ENCODE measurements at places on chromosomes 5 and 9.

DNA sequence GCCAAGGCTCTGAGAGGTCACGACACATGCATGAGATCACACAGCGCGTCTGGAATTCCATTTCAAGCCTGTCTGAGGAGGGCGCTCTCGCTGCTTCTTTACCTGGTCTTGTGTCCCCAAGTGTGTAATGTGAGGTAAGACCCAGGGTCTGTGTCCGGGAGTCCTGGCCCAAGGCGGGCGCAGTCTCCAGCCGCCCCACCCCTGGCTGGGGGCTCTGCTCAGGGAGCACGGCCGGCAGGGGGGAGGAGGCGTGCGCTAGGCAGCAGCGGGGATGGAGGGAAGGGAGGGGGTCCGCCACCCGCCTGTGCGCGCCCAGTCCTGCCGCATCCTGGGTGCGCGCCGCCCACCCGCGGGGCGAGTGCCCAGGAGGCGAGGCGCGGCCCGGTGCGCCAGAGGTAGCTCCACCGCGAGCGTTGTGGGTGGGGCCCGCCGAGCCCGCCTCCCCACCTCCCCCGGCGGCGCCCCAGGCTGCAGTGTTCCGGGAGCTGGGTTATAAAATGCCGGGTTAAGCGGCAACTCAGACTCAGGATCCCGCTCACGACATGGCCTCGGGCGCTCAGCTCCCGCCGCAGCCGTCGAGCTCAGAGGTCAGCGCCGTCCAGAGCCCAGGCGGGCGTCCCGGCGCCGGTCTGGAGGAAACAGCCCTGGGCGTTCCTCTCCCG, at the start of gene CCNI2:
Gene CCNI2 (plus strand): TSS at position 473 of the 662 bp plus-strand sequence. CDS start 70 bp downstream, at position 543.
- peak; percentile 48 for DNase-seq

GRCh38 chr5:68911840-68912690, 181.7 kb upstream of the SLC30A5 start:
- no peak for DNase-seq

DNA sequence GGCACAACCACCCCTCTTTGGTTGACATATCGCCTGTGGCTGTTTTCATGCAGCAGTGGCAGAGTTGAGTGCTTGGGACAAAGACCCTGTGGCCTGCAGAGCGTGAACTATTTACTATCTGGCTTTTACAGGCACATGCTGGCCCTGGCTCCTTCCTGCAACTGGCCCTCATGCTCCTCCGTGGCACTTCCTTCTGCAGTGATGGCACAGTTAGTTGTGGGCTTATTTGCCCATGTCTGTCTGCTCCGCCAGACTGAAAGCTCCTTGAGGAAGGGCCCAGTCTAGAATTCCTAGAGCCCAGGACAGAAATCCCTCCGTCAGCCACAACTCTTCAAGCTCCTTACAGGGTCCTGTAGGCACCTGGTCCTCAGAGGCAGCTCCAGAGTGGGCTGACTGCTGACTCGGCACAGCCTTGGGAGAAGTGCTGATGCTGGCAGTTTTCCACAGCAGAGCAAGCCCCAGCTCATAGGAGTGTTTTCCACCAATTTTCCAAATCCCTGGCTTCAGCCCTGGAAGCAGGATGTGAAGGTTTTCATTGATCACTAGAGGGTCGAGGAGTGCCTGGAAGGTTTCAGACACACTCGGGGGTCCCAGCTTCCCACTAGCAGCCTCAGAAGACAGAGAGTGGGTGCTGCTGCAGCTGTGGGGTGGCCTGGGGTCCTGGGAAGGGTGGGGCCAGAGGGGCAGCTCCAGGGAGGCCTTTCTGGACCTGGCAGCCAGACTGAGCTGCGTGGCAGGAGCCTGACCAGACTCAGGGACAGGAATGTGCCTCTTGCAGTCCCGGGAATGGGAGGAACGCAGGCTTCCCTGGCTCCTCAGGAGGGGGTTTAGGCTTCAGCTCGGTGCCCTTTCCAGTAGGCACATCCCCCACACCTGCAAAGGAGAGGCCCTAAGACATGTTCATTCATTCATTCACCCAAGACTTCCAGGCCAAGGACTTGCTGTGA, 56.5 kb upstream of the ANGPTL2 start:
- no peak for DNase-seq

DNA sequence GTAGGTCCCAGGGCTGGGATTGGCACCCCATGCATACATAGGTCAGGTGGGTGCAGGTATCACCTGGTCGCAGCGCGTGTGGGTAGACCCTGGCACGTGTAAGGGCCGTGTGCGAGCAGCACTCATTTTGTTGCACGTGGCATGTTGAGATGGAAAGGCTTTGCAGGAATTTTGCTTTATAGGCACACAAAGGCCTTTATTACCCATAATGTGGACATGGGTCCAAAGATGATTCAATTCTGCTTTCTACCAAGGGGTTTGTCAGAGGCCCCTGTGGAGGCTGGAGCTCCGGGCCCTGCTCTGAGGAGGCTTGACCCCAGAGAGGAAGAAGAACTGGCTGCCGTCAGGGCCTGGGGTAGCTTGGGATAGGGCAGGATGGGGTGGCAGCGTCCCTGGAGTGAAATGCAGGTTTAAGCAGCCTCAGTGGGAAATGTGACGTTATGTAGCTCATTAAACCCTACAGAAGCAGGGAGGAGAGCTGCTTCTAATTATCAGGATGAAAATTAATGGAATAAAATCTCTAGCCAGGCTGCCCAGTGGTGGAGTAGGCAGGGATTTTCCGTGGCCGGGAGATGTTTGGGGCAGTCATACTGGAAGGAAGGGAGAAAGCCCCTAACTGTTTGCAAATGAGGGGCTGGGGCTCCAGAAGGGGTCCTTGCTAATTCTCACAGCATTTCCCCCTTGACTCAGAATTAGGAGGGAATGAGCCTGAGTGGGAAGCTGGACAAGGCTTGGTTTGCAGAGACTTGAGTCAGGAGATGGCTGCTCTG, 103.3 kb upstream of the PITX1 start:
- DNase-seq, result no peak

GRCh38 chr9:36980148-36980974, 53.7 kb downstream of the PAX5 start:
- no peak for DNase-seq

- DNase-seq, result no peak
Measured at GRCh38 chr5:142636093-142636492, 49.8 kb downstream of the FGF1 start.

DNA sequence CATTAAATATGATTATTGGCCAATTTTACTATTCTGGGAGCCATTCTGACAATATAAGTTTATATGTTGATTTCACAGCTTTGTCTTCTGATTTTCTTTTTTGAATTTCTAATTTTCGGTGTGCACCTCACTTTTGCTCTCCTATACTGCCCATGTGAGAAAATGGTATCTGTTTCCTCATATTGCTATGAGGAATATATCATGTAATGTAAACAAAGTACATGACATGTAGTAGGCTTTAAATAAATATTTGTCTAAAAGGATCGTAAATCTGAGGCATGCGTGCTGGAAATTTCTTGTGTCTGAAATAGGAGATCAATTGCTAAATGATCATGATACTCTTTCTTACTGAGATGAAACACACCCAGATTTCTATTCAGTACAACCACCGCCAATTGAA, 119.9 kb downstream of the ZDHHC21 start:
- DNase-seq, result no peak

GRCh38 chr5:83414601-83415000, 56.9 kb upstream of the VCAN start:
- no peak for DNase-seq

DNA sequence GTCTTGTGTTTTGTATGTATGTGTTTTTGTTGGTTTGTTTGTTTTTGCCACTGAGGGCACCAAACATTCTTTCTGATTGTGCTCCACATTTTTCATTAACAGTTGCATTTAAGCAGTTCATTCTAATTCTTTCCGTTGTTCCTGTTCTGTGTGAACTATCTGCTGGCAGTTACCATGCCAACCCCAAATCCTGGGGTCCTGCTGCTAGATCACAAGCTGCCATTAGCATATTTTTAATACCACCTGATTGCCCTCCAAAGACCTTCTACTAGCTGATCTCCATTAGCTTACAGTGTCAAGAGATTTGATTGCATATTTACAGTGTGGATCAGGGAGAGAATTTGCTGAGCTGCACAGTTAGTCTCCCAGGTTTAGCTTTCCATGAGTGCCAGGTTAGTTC, 40.6 kb upstream of the STARD4 start:
- DNase-seq, result no peak

GRCh38 chr9:11973011-11973410, 720.2 kb upstream of the TYRP1 start:
- no peak for DNase-seq

DNA sequence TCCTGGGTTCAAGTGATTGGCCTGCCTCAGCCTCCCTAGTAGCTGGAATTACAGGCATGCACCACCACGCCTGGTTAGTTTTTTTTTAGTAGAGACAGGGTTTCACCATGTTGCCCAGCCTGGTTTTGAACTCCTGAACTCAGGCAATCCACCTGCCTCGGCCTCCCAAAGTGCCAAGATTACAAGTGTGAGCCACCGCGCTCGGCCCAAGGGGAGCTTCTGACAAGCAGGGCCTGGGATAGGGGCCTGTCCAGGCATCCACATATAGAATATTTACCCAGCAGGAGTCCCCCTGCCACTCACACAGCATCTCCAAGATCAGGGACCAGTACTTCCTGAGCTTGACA, 10.1 kb downstream of the IRF1 start:
- peak; percentile 42 for DNase-seq

DNA sequence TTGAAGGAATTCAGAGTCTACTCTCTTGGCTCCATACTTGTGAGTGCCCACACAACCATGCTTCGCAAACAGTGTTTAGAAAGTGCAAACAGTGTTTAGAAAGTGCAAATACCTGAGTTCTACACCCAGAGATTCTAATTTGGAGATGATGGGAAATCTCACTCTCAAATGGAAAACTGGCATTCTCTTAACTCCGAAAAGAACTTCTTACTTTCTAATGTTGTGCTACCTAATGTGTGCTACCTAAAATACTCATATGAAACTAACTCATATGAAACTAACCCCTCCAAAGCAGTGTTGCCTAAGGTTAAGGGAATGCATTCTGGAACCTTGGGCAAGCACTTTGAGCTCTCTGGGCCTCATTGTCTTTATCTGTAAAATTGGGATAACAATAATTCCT, 55.5 kb upstream of the ZNF366 start:
- no peak for DNase-seq

All from effector CD8-positive, alpha-beta T cell (primary cell).